Motor neuron (in vitro differentiated cells): ENCODE measurements at places on chromosomes 2 and 18. TPM values are rescaled to one million over a fixed set of nuclear protein-coding genes. Genes with fewer than 3 reads are reported as not detected.

The KLHL14 gene
- 3.4 and 3.6 TPM in 2 replicates for total RNA-seq

The PDE1A gene
- 16.2 and 17.6 TPM in 2 replicates for total RNA-seq

The PAX8 gene
- total RNA-seq: 0.27 and 0.69 TPM in 2 replicates

The NT5C1B gene
- total RNA-seq: 0.11 and 0.38 TPM in 2 replicates

The AFF3 gene
- 33.6 and 51.0 TPM in 2 replicates for total RNA-seq

The LYG2 gene
- not detected in 2 replicates for total RNA-seq

The WDSUB1 gene
- total RNA-seq: 7.6 and 8.4 TPM in 2 replicates

The BMP10 gene
- 0.24 and 0.58 TPM in 2 replicates for total RNA-seq

The ALPG gene
- total RNA-seq: 0.38 and 0.39 TPM in 2 replicates

The FOXD4L1 gene
- total RNA-seq: 0.15 and 0.16 TPM in 2 replicates

The SETBP1 gene
- 1.6 and 3.8 TPM in 2 replicates for total RNA-seq

The SNED1 gene
- 1.8 and 2.2 TPM in 2 replicates for total RNA-seq

The AGBL5 gene
- 41.1 and 42.8 TPM in 2 replicates for total RNA-seq

The IL18RAP gene
- 0.57 and 0.58 TPM in 2 replicates for total RNA-seq

The MSTN gene
- total RNA-seq: 0.31 TPM in 1 of 2 replicates, not detected in the other

The FZD7 gene
- 3.6 and 3.7 TPM in 2 replicates for total RNA-seq

The SERPINB3 gene
- 0.27 TPM in 1 of 2 replicates, not detected in the other for total RNA-seq

The FANCL gene
- total RNA-seq: 34.0 and 36.5 TPM in 2 replicates
